ENCODE measurements at places on chromosomes 6 and 20.

- no peak for DNase-seq
Observed at GRCh38 chr20:33328157-33329137, 45.4 kb downstream of the BPIFB1 start.

GRCh38 chr6:158460602-158461169 lies 99.2 kb upstream of the TMEM181 start:
- no peak for DNase-seq

- peak; percentile 83 for DNase-seq
Observed at GRCh38 chr20:56460459-56460858, 8.0 kb upstream of the RTF2 start.

DNA sequence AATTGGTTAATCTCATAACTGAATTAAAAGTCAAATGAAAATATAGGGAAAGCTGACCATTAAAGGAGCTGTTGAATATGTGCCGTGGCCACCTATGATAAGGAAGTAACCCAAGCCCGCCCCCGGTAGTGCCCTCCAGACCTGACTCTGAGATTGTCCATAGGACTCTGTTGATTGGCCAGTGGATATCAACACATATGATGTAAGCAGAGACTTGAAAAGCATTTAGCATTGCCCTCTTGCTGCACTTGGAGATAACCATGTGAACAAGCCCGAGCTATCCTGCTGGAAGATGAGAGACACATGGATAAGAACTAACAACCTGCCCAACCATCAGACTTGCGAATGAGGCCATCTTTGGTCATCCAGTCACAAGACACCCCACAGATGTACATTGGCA lies 83.2 kb downstream of the LINC00237 start:
- no peak for DNase-seq

DNA sequence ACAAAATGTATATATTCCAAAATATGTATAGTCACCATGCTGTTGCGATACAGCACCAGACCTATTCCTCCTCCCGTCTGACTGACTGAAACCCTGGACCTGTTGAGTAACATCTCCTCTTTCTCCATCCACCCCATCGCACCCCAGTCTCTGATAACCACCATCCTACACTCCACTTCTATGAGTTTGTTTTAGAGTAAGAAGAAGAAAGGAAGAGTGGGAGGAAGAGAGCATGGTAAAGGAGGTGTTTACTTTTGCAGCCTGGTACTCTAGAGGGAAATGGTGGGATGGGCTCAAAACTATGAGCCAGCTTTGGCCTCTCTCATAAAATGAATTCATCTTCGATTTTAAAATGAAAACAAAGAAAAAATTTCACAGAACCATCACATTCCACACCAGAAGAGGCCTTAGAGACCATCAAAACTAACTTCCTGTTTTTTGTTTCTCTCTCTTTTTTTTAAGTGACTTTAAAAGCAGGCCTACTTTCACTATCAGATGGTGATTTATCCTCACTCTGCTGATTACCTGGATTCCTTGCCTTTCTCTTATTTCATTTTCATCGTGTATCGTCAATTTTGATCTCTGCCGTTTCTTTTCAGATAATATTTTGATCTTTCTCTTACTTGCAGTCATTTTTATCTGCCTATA lies 16.8 kb upstream of the FUCA2 start:
- no peak for DNase-seq

- DNase-seq = no peak
Observed at GRCh38 chr6:134703206-134703605, 246.7 kb downstream of the ALDH8A1 start.

DNA sequence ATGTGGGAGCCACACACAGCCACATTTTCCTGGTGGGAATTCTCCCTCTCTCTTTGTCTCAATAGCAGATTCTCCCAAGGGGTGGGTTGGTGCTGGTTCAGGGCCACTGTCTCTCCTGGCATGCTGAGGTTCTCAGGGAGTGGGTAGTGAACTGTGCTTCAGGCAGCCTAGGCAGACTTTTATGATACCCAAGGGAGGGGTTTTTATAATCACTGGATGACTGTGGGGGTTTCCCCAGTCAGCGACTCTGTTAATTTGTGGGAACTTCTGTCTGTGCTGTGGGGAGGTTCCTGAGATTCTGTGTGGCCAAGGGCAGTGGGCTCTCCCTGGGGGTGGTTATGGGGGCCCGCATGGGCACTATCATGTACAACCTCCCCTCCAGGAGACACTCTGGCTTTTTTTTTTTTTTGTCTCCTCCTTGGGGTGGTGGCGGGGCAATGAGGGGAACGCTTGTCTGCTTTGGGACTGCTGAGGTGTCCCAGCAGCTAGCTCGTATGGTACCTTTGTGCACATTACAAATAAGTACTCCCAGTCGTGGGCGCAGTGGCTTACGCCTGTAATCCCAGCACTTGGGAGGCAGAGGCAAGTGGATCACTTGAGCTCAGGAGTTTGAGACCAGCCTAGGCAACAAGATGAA lies 10.0 kb downstream of the PTK7 start:
- DNase-seq = no peak

DNA sequence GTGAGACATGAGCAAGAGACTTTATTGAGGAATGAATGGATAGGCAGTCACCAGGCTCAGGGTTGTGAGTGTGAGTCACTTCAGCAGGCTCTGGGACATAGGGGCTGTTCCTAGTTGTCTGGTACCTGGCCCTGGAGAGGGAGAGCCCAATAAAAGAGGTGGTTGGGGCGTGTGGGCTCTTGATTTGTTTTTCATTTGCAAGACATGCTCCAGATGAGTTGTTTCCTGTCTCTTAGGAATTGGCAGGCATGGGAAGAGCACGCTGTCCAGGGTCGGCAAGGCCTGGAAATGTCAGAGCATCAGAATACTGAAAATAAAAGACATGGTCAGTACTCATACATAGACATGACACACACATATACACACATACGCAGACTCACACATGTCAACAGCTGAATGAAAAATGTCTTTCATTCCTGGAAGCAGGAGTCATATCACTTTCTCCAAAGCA lies 166.3 kb upstream of the SULF2 start:
- DNase-seq = no peak

All from central memory CD4-positive, alpha-beta T cell (primary cell).